ENCODE measurements at places on chromosomes 4 and X.

GRCh38 chr4:20251796-20252655 lies at the start of gene SLIT2:
Gene SLIT2, plus strand, starts transcription at chr4:20251905. Its CDS starts 1,911 bp downstream, at chr4:20253816.
- DNase-seq, result peak; percentile 54

DNA sequence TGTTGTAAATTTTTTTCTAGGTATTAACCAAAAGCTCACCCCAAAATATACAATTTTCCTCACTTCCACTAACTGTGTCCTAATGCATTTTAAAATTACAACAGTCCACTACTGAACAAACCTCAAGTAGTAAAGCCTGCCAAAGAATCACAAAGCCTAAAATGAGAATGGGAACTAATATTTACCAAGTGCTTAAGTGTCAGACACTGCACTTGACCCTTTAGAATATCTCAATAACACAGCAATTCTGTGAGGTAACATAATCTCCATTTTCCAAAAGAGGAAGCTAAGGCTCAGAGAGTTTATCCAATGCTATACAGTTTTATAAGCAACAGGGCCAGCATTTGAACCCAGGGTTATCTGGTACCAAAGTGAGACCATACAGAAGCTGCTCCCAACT lies 4.9 kb downstream of the SLC9A7 start:
- no peak for DNase-seq

GRCh38 chrX:45063319-45064095 lies 137.2 kb downstream of the DIPK2B start:
- no peak for DNase-seq

GRCh38 chrX:137290011-137290410 lies 256.2 kb upstream of the GPR101 start:
- DNase-seq, result no peak

GRCh38 chr4:81049907-81050306 lies 19.4 kb downstream of the BMP3 start:
- no peak for DNase-seq

GRCh38 chr4:184021389-184021788 lies 116.3 kb downstream of the STOX2 start:
- no peak for DNase-seq

DNA sequence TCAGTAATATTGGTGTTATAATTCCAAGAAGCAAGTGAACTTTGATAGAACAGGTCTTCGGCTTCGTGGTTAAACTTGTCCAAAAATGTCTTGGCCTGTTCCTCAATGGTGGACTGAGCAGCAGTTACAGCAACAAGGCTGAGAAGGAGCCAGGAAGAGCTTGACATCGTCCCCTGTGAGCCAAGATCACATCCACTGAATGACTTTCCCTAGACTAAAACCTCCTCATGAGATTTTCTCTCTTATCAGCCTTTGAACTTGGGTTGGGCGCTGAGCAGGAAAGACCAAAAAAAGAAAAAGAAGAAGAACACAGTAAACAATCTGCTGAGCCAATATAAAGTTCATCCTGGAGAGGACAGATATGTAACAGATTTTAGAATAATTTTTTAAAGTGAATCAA lies at the start of gene ACE2:
ACE2 (minus strand) TSS at position 216 of the 400 bp plus-strand sequence; CDS start at position 167, 49 bp downstream.
- no peak for DNase-seq

DNA sequence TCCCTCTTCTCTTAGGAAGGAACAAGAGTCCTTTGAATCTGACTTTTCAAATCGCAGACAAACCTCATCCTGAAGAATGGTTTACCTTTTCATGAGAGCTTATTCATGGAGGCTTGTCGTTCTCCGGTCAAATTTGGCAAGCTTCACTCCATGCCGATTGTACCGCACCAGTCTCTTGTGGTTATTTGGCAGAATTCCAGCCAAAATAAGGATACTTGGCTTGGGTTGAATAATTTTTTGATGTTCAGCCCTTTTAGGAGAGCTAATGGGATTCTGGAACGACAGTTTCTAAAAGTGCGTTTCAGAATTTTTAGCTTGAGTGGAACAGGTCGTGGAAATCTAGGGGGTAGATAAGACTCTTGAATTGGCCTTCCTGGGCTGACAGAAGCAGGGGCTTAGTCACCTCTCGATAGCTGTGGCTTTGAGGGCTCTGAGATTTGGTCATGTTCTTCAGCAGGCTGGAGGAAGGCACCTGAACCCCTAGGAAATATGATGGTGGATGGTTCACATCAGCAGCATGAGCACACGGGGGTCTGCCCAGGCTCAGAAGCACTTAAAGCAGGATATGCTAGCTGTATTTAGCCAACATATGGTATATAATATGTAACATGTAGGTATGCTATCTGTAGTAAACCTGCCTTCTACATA lies 1.5 kb downstream of the KLHL2 start:
- peak; percentile 61 for DNase-seq
